B cell (primary cell): ENCODE measurements at places on chromosomes 12 and 14. TPM values are rescaled to one million over a fixed set of nuclear protein-coding genes. Genes with fewer than 3 reads are reported as not detected.

- H3K36me3 ChIP-seq, result no peaks in the 10 kb centered on the region
- no peak overlapping the region for H3K27ac ChIP-seq
- H3K27me3 ChIP-seq, result no peaks in the 10 kb centered on the region
Measured at GRCh38 chr14:99175331-99176155, 96.5 kb downstream of the BCL11B start.

GRCh38 chr14:76780875-76781647 lies 19.8 kb downstream of the VASH1 start:
- H3K27ac ChIP-seq, result no peak overlapping the region
- no peak overlapping the region for H3K4me3 ChIP-seq
- DNase-seq, result no peak
- H3K27me3 ChIP-seq, result no peaks in the 10 kb centered on the region

DNA sequence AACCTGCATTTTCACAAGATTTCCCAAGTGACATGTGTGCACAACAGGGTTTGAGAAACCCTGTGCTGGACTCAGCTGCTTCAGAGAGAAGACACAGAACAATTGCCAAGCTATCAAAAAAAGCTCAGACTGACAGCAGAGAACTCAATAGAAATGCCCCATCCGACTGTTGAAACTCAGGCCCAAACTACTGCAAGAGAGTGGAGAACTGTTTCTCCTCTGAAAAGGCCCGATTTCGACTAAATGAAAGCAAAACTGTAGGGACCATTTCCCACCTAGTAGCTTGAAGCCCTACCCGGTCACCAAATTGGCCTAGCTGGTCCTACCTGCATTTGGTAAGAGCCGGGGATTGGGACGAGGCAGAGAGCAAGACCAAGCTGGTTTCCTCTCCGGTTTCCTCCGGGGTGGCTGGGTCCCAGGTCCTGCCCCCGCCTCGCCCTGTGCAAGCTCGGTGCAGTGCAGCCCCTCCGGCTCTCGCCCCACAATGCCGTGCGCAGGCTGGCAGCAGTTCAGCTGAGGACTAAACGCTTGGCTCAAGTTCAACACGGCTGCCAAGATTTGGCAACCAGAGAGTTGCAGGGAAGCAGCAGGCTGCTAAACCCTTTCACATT lies 1180.6 kb downstream of the VRK1 start:
- no peaks in the 10 kb centered on the region for H3K27me3 ChIP-seq
- H3K27ac ChIP-seq, result no peak overlapping the region
- no peak for DNase-seq
- no peak overlapping the region for H3K4me3 ChIP-seq
- no peaks in the 10 kb centered on the region for H3K36me3 ChIP-seq

DNA sequence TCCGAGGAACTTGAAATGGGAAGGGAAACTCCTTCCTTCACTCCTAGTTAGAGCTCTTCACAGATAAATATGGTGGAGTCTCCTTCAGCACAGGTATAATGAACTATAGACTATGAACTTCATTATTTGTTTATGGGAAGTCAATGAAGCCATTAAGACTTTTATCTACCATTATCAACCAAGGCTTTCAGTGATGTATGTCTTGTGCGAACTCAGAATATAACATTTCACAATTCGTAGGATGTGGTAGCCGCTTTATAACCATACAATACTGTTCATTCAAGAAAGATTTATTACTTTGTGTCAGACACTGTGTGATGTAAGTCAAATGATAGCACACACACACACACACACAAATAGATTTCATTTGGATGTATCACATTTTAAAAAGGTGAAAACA lies 24.8 kb upstream of the ETNK1 start:
- no peaks in the 10 kb centered on the region for H3K36me3 ChIP-seq
- no peak overlapping the region for H3K4me3 ChIP-seq
- no peaks in the 10 kb centered on the region for H3K4me1 ChIP-seq
- H3K27ac ChIP-seq, result no peak overlapping the region
- peaks cover 3% of the 10 kb centered on the region for H3K27me3 ChIP-seq

DNA sequence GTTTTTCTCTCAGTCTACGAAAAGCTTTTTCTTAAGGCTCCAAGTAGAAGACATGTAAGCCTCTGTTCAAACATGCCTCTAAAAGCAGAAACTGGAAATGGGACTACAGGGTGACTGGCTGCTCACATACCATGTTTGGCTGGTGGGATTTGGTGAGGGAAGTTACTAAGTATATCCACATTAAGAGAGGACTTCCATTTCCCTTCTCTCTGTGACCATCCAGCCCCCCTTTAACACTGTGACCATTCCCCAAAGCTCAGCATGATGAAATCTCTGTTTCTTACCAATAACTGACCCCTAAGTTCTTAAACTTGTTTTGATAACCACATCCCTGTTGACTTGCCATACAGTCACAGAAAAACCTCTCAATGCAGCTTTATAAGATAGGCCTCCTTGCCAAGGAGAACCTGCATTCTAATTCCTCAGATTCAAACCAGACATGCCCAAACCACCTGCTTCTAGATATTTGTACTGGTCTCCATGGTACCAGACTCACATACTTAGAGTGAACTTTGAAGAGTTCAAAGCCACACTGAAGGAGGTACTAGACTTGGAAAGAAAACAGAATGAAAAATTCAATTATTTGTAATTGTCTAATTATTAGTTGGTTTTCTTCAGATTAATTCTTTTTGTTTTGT lies 102.2 kb downstream of the VEZT start:
- H3K27ac ChIP-seq, result no peak overlapping the region
- no peak for DNase-seq
- H3K27me3 ChIP-seq, result no peaks in the 10 kb centered on the region
- H3K4me1 ChIP-seq, result no peaks in the 10 kb centered on the region
- H3K4me3 ChIP-seq, result no peak overlapping the region

GRCh38 chr12:6333566-6333965 lies 8.3 kb downstream of the TNFRSF1A start:
- no peak overlapping the region for H3K27ac ChIP-seq
- DNase-seq, result no peak
- H3K27me3 ChIP-seq, result peaks cover 13% of the 10 kb centered on the region
- H3K4me3 ChIP-seq, result no peak overlapping the region
- H3K36me3 ChIP-seq, result no peaks in the 10 kb centered on the region
- peaks cover 61% of the 10 kb centered on the region for H3K4me1 ChIP-seq

DNA sequence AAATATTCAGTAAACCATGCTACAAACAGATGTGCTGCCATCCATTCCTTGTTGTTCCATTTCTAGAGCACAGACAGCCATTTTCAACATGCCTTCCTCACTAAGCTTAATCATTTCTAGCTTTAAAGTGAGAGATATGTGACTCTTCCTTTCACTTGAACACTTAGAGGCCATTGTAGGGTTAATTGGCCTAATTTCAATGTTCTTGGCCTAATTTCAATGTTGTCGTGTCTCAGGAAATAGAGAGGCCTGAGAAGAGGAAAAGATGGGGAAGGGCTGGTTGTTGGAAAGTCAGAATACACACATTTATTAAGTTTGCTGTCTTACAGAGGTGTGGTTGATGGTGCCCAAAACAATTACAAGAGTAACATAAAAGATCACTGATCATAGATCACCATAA lies 435.1 kb downstream of the ZFP36L1 start:
- no peak for DNase-seq
- no peak overlapping the region for H3K4me3 ChIP-seq
- no peaks in the 10 kb centered on the region for H3K36me3 ChIP-seq
- H3K4me1 ChIP-seq, result peaks cover 40% of the 10 kb centered on the region
- no peaks in the 10 kb centered on the region for H3K27me3 ChIP-seq
- no peak overlapping the region for H3K27ac ChIP-seq

Gene PTPN21
- not detected in 2 replicates for polyA plus RNA-seq

Gene CD163
- 0.39 and 1.8 TPM in 2 replicates for polyA plus RNA-seq

Gene TNS2
- 0.32 and 0.60 TPM in 2 replicates for polyA plus RNA-seq

Gene FGD4
- polyA plus RNA-seq, result 2.0 and 2.1 TPM in 2 replicates
